ENCODE measurements at places on chromosomes 2 and 18. TPM values are rescaled to one million over a fixed set of nuclear protein-coding genes. Genes with fewer than 3 reads are reported as not detected.

Gene RGPD4
- total RNA-seq, result 0.19 TPM

DNA sequence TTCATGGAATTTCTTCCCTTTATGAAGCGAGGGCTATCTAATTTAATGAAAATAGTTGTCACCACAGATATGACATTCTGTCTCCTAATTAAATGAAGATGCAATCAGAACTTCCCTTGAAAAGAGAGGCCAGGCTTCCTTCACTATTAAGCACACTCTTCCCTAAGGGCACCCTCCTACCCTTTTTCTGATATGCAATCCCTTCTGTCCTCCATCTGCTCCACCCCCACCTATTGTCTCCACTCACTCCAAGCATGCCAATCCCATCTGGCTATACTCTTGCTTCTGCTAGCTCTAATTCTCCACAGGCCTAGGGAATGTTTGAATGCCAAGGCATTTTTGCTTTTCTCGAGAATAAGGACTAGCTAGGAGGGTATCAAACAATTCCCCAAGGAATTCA lies 818.4 kb upstream of the FSHR start:
- no peak for DNase-seq

Gene COBLL1
- not detected for total RNA-seq

DNA sequence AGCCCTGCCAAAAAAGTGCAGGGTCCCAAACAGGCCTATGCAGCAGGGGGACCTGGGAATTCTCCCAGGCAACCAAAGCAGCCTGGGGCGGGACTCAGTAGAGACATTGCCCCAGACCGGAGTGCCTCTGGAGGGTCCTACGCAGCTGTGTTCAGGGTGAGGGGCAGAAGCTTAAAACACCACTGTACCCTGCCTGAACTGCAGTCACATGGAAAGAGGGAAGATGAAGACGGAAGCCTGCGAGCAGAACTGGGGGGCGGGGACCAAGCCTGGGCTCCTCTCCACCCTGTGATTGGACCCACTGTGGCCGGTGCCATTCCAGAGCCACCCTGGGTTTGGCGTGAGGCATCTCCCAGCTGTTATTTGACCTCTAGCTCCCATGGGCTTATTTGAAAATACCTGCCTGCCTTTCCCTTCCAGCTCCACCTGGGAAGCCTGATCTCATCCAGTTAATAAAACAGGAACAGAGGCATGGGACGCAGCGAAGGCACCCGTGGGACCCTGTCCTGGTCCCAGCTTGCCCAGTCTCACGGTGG lies 183.1 kb downstream of the SMAD2 start:
- DNase-seq, result no peak

GRCh38 chr2:39210846-39211245 lies 32.9 kb downstream of the CDKL4 start:
- no peak for DNase-seq

DNA sequence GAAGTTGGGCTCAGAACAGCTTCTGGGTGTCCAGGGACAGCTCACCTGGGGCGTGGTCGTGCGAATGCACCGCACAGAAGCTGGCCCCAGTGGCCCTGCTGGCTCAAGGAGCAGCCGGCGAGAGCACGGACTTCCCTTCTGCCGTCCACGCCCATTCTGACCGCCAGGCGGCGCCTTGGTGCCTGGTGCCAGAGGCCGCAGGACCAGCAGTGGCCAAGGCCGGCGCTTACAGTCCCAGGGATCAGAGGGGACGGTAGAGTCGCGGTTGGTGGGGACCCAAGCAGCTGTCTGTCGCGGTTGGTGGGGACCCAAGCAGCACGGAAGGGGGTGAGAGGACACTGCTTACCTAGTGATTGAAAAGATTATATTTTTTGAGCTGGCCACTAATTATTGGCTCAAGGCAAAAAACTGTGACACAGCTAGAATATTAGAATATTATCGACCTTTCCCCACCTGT lies 25.7 kb downstream of the NPPC start:
- peak; percentile 66 for DNase-seq

DNA sequence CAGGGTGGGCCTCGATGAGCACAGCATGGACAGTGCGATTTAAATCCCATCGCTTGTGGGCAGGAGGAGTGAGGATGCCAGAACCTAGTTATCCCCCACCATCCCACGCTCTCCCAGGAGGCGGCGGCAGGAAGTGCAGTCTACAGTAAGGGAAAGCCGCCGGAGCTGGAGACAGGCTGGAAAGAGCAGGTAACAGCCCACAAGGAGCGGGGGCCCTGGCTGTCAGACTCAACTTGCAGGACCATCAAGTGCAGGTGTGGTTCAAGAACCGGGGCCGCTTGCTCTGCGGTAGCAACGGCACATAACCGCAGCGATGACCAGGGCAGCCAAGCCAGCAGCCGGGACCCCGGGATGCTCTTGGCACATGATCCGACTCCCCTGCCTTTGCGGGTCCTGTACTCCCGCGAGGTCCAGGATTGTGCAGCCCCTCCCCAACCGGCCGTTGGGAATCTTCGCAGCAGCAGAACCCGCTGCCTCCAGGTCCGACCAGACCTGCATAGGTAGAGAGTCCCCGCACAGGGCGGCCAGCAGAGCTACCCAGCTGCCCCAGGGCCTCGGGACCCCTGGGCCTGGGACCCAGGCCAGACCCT lies 82.1 kb downstream of the BIN1 start:
- no peak for DNase-seq

Gene OTOS
- not detected for total RNA-seq

DNA sequence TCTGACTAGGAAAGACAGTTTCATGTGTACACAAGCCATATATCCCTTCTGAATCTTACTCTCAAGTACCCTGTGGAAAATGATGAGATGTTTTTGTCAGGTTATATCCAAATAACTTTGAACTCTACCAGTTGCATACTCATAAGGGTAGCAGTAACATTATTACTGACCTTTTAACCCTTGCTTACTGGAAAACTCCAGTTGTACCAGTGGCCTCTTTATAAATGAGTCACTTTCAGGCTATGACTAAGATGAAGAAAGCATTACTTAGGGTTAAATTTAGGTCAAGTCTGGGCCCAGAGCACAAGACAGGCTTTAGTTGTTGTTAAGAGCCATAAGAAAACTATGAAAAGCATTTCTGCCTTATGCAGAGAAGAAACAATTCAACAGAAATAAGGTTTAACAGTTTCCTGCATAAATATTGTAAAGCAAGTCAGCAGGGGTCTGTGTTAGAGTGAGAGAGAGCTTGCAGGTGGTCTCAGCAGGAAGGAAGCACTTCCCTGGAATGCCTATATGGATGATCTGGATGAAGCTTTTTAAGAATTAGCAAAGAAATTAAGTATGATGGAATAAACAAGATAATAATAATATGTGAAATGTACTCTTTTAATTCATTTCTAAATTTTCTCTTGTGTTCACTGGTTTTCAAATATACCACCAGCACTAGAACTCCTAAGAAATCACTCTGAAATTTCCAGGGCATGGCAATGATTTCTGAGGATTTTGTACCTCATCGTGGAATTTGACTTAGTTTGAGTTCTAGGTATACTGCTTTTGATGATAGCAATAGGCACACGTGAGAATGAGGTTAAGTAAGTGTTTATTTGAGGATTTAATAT lies 126.6 kb downstream of the UBE2E3 start:
- peak; percentile 43 for DNase-seq

GRCh38 chr18:49123431-49123830 lies 172.7 kb upstream of the SMAD7 start:
- no peak for DNase-seq

Gene LRRC30
- not detected for total RNA-seq

- DNase-seq, result peak; percentile 10
These were observed 1.1 kb upstream of the TACR1 start for GRCh38 chr2:75200140-75201096.

- no peak for DNase-seq
These were observed 14.4 kb upstream of the SMIM21 start for GRCh38 chr18:75441896-75442295.

Gene RAB1A
- total RNA-seq, result 61.3 TPM

DNA sequence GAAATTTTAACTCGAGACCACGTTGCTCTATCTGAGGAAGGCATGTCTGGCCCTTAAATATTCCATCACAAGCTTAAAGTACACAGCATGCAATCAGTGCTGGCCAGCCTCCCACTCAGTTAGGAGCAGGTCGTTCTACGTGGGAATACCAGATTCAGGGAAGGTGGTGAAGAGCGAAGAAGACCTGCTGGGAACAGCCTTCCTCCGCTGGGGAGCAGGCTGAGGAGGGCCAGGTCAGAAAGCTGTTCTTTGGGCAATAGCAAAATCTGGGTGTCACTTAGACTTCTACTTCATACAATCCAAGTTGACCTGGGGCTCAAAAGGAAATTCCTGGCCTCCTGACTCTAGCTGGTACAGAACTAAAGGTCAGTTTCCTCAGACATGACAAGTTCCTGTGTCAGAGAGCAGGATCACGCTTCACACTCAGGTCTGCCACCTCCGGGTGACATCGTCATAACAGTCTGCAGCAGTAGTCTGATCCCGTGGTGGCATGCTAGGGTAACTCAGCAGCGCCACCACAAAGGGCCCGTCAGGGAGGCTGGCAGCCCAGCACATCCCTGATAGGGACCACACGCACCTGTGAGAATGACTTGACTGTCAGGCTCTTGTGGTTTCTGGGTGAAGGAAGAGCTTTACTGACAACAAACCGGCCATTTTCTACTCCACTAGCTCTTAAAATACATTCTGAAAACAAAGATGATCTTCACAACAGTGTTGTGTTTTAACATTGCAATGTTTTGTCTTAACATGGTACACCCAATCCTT lies 35.2 kb upstream of the NAPG start:
- DNase-seq, result peak; percentile 85

- no peak for DNase-seq
These were observed 167.8 kb downstream of the ACOXL start for GRCh38 chr2:110900191-110900590.

Gene CCDC121
- total RNA-seq, result 0.30 TPM

DNA sequence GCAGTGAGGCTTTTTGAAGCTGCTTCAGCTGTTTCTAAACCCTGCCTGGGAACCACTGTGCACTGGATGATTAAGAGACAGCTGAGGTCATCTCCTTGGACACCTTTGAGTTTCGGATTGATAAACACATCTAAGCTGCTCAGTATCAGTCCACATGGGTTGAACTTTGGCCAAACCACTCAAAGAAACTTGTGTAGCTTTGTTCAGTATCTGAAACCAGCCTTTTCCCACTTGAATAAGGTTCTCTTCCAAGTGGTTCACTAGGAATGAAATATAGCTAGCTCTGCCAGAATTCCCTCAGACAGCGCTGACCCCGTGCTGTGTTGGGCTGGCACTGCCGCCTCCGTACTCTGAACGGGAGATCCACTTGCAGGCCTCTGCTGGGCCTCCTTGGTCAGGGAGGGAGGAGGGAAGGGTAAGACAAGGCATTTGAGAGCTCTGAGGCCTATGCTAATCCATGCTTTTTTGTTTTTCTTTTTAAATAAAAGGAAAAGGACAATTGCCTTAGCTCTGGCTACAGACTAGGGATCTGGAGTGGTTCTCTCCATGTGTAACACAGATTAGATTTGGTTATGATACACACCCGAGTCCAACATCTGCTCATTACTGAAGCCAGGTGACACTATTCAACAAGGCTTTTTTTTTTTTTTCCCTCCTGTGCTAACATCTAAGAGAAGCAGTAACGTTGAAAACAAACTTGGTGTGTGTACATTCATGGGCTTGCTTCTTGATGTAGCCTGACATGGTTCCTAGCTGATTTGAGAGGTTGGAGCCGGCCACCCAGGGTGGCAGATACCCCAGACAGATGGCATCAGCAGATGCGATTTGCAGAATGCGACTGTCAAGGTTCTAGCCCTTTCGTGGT lies 67.7 kb downstream of the NCK2 start:
- DNase-seq, result no peak

- DNase-seq, result no peak
These were observed 164.1 kb upstream of the RASGRP3 start for GRCh38 chr2:33312355-33312754.

Gene DCC
- total RNA-seq, result not detected

Gene ZNF804A
- total RNA-seq, result not detected

Gene NABP1
- total RNA-seq, result 97.5 TPM

- DNase-seq, result no peak
These were observed 133.3 kb upstream of the HS6ST1 start for GRCh38 chr2:128452024-128452411.

DNA sequence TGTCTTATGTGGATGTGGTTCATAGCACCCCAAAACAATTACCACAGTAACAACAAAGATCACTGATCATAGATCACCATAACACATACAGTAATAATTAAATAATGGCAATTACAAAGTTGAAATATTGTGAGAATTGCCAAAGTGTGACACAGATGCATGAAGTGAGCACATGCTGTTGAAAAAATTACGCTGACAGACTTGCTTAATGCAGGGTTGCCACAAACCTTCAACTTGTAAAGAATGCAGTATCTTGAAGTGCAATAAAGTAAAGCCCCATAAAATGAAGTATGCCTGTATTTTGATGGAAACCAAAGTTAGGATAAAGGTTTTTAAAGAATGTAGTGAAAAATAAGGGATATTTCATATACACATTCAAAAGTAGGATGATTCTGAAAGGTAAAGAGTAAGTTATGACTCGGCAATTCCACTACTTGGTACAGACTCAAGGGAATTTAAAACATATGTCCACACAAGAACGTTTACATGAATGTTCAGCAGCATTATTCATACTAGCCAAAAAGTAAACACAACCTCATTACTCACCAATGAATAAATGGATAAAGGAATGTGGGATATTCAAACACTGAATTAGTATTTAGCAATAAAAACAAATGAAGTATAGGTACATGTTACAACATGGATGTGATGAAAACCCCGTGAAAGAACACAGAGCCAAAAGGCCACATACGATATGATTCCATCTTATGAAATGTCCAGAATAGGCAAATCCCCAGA lies 61.6 kb downstream of the SCN9A start:
- DNase-seq, result no peak

DNA sequence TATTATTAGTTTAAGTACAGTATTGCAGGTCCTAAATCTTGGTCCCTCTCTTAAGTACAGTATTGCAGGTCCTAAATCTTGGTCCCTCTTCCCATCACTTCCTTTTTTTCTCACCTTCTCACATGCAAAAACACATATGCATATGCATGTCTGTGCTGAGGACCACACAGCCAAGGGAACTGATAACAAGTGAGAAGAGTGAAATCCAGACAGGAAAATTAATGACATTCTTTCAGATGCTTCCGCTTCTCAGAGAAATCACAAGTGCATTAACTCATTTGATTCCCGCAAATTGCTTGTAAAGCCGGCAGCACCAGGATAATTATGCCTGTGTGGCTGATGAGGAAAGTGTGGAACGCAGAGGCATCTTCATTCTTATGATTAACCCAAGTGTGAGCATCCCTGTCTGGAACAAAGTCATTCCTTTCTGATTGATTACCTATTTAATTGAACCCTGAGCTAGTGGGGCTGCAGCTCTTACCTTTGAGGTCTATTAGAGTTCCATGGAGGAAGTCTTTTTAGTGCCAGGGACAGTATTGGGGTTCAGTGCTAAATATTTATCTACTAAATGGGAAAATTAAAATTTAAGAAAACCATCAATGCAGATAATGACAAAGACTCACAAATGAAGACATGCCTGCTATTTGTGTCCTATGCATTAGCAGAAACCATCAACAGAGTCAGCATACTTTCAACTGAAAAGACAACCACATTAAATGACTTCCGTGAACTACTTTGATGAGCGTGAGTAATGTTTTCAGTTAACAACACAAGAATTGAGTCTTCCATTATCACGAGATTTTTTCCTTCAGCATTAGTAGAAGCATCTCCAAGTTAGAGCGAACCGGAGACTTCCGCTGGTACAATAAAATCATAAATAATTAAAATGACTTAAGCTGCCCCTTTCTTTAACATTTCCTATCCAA lies 220.4 kb upstream of the SLC35G4 start:
- DNase-seq, result no peak

All from activated naive CD4-positive, alpha-beta T cell treated with anti-CD3 and anti-CD28 coated beads for 36 hours (primary cell).